Sciatic nerve (tissue), 2 donors: ENCODE measurements at places on chromosomes 12 and 14.

DNA sequence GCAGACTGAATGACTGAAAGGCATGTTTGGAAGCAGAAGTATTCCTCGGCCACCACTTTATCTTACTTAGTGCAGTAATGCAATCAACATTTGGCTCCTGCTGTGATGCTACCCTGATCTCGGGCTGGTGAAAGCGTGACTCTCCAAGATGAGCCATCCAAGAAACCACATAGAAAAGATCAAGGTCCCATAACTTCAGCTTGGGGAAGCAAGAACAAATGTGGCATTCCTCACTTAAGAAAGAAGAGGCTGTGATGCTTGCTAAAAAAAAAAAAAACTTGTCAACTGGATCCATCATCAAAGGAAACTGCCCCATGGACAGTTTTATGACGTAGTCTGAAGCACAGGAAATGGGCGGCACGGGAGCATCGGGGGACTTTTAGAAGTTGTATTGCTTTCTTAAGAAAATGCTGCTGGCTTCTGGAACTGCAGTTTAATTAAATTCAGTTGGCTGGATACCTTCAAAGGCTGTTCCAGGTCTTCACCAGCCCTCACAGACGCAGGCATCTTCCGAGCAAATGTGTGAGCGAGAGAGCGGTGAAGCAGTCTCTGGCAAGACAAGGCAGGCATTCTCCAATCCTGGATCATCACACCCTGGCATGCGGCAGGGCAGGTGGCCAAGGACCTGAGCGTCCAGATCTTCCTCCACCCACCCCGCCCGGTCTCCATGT lies 38.2 kb upstream of the MAP1LC3B2 start:
- DNase-seq, result no peak

- DNase-seq, result no peak
Observed at GRCh38 chr14:36194663-36195062, 18.1 kb upstream of the PTCSC3 start.

GRCh38 chr12:54303640-54304039 lies 2.8 kb upstream of the NFE2 start:
- no peak for DNase-seq

DNA sequence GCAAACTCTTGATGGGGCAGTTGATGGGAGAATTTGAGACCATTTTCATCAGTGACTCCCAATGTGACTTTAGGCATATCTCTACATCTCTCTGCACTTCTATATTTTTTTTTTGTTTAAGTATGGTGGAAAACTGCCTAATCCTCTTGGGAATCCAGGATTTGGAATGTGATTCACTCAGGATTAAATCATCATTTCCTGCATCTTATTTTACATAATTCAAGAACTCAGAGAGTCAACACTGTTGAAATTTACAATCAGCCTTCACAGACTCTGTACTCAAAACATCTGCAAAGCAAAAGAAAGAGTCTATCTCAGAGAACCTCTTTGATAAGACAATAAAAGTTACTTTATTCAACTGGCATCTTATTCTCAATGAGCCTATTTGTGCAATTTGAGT lies 260.7 kb upstream of the NOS1 start:
- DNase-seq, result no peak

GRCh38 chr14:64502887-64503433 lies 678 bp downstream of the ZBTB25 start:
- DNase-seq, result peak; percentile 76

- no peak for DNase-seq
Observed at GRCh38 chr12:22325218-22325617, 9.3 kb downstream of the ST8SIA1 start.

DNA sequence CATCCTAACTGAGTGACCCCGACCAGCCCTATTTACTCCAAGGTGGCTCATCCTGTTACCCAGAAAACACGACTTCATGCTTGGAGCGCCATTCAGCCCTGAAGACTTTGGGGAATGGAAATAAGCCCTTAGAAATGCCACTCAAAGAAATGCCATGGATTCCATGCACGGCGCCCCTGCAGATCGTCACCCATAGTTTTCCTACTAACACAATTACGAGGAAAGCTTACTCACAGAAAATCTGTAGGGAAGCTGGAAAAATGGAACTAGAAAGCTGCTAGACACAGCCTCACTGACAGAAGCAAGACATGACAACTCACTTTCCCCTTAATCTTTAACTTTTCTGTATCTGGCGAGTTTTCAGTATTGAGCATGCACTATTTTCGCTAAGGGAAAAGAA lies 19.5 kb downstream of the NUAK1 start:
- DNase-seq, result no peak

DNA sequence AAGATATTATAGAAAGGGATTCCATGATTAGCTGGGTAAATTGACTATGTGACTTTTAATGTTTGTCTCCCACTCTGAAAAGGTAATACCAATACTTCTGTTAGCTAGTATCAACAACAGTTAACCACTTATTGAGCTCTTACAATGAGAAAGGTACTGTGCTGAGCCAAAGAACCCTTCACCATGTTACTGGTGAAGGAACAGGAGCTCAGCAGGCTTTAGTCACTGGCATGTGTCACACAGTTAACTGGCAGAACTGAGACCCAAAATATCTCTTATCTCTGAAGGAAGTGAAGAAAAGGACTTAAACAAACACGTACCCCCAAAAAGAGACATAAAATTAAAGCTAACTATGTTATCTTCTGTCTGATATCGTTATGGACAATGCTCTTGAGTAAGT lies 170.6 kb downstream of the MED13L start:
- no peak for DNase-seq

DNA sequence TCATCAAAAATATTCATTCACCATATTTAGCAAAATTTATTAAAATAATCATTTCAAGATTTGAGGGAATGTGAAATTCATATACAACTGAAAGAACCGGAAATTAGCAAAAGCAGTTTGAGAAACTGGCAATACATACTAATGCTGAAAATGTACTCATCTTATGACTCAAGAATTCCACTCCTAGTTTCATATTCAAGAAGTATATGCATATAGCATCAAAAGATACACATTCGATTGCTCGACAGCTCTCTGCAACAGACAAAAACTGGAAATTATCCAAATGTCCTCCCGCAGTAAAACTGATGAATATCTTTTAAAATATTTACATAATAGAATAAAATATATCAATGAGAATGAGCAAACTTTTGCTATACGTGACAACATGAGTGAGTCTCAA lies 189.2 kb upstream of the MGAT4C start:
- DNase-seq, result no peak

- DNase-seq, result no peak
Observed at GRCh38 chr12:119850330-119850729, 26.8 kb downstream of the CIT start.

DNA sequence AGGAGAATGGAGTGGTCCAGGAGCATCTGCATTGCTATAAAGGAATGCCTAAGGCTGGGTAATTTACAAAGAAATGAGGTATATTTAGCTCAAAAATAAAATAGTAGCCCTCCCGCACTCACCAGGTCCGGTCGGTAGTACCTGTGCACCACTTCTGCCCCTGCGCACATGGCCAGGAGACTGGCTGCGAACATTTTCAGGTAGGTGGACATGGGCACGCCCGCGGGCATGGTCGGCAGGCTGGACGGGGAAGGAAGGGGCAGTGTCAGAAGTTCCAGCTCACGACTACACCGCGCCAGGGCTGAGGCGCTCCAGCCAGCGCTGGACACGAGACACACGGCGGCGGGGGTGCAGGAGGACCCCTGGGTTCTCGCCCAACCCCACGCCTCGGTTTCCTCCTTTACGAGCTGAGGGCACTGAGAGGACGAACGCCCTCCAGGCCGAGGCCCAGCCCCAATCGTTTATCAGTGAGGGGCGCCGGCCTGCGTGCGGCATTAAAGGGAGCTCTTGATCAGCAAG lies 9.1 kb upstream of the TDG start:
- no peak for DNase-seq

GRCh38 chr12:23853640-23854039 lies 95.8 kb downstream of the SOX5 start:
- no peak for DNase-seq

DNA sequence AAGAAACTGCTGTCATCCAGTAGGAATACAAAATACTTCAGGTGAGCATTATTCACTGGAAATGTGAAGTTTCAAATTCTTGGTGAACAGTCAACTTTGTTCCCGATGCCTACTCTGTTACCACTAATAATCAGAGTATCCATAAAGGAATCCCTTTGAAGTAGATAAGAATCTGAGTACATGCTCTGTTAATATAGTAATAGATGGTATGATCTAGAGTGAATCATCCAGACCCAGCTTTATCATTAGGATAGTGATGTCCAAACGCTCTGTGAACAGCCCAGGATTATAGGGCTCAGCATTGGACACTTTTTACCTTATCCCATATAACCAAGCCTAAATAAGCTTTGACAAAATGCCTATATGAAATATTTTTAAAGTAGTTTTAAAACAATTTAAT lies 33.3 kb downstream of the PPP2R3C start:
- no peak for DNase-seq

- DNase-seq, result no peak
Observed at GRCh38 chr12:104758771-104759170, 199.3 kb downstream of the SLC41A2 start.

DNA sequence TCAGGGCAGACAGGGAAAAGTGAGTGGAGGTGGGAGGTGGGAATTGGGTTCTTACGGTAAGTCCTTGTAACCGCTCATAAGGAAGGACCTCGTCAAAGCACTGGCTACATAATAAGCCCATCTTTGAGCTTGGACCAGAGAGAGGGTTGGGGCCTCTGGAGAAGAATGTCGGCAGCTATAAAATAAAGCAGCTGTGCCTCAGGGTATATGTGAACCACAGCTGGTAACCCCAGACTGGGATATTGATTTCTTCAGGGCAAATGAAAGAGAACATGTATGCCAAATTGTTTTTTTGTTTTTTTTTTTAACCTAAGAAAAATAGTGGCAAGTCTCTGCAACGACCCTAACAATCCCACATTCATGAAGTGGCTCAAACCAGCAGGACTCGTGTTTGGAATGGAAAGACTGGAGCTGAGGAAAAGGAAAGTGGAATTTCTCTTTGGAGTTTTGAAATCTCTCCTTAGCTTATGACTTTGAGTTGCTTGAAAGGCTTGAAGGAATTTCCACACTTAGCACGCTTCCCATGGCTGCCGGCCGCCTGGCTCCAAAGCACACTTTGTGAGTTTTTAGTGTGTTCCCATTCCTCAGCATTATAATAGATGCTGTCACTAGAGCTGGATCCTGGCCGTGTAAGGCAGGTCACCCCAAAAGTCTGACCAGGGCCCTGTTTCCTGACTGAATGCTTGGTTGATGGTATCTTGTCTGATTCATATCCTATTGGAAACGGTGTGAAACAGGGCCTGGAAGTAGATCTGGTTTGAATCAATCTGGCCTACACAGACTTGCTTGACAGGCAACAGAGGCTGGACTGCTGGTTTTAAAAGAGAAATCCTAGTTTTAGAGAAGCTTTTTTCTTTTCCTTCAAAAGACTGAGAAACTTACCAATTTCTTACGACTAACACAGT lies 244.7 kb downstream of the MSRB3 start:
- no peak for DNase-seq

DNA sequence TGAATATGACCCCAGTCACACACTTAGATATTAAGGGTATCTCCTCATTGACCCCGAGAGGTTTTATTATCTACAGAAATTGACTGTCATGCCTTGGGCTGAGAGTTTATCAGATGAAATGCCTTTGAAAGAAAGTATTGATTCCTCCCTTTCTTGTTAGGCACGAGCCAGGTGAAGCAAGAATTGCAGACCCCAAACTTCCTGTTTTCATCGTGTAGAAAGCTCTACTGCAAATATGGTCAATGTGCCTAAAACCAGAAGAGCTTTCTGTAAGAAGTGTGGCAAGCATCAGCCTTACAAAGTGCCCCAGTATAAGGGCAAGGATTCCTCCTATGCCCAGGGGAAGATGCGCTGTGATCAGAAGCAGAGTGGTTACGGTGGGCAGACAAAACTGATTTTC lies 143.9 kb upstream of the FUT8 start:
- DNase-seq, result no peak

GRCh38 chr14:64220466-64220865 lies 73.7 kb downstream of the ESR2 start:
- DNase-seq, result no peak

DNA sequence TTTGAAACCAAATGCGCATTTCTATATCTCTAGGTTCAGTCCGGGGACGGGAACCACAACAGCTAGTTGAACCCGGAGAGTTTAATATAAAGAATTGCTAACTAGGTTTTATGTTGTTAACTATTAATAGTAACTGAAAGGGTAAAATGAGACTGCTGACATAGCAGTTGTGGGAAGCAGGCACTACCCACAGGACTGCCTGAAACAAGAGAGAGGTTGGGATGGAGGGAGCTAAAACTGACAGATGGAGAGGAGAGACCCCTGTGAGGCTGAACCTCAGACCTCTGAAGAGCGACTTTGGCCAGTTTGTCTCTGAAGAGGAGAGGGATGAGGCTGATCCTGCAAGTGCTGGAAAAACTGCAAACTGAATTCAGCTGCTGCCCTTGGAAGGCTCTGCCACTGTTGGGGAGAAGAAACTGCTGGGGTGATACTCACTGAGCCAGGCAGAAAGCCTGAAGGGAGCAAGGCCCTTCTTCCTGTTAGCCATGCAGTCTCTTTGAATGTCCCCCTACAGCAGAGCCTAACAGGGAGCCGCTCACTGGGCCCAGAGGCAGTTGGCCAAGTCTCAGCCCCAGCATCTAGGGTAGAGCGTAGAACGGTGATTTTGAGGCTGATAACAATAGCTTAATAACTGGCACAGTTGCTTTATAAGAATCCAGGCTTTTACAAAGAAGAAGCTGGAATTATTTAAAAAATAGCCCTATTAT lies 172.2 kb downstream of the NPAS3 start:
- no peak for DNase-seq

- DNase-seq, result no peak
Observed at GRCh38 chr12:57837864-57838562, 8.5 kb downstream of the CTDSP2 start.

GRCh38 chr12:66379616-66380015 lies 77.3 kb downstream of the HELB start:
- no peak for DNase-seq

GRCh38 chr12:10974965-10975364 lies 11.7 kb downstream of the TAS2R50 start:
- DNase-seq, result no peak

DNA sequence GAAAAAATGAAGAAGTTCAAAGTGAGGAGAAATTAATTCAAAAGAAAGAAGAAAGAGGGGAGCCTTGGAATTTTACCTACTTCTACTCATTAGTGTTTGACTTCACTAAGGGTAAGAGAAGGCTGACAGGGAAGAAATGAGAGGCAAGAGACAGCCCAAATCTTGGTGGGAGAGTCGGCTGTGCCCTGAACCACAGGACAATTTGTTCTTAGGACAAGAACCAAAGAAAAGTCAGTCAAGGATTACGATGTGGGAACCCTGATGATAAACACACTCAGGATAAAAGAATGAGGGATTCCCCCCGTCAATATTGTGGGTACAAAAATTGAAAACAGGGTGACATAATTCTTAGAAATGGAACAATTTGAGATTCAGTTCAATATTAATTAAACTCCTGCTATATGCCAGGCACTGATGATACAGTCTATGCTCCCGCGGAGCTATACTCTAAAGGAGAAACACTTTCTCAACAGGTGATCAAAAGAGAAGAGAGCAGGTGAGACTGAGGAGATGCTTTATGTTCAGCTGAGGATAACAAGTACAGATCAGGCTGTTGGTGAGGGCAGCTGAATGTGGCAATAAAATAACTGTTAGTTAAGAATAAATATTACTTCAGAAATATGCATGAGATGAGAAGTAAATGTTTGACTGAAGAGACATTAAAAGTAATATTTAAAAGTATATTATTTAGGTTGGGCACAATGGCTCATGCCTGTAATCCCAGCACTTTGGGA lies 175.4 kb downstream of the SLC25A21 start:
- DNase-seq, result no peak
